Activated gamma-delta T cell treated with anti-CD3 and anti-CD28 coated beads, Interleukin-2, amount 50 U/mL, for 16 hours (primary cell): ENCODE measurements at places on chromosomes 6 and 20.

DNA sequence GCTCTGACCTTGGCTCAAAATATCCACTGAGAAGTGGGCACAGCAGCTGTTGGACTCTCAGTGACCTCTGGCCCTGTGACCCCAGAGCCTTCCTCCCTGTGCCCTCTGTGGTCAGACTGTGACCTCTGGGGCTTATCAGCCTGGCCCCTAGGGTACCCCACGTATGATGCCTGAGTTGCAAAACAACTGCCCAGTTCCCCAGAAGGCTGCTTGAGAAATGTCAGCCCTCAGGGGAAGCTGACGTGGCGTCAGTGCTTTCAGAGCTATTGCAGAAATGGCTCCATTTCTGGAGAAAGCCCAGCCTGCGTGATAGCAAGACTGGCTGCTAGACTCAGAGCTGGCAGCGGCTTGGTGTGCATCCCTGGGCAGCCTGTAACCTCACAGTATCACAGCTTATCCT, 31.5 kb upstream of the TGM2 start:
- no peak for DNase-seq

DNA sequence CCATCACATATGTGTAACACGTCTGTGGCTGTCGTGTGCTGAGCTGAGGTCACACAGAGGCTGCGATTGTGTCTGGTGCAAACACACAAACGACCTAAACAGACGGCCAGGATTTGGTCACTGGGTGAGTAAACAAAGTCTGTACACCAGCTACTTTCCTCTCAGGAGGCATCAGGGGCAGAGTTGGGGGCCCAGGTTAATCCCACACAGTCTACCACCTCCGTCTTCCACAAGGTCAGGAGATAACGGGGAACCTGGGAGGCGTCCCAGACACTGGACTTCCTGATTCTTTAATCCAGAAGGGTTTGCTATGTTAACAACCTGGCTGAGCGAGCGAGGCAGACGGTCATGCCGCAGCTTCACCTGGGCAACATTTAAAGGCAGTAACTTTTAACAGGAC, 1.5 kb downstream of the DACT2 start:
- DNase-seq: no peak

DNA sequence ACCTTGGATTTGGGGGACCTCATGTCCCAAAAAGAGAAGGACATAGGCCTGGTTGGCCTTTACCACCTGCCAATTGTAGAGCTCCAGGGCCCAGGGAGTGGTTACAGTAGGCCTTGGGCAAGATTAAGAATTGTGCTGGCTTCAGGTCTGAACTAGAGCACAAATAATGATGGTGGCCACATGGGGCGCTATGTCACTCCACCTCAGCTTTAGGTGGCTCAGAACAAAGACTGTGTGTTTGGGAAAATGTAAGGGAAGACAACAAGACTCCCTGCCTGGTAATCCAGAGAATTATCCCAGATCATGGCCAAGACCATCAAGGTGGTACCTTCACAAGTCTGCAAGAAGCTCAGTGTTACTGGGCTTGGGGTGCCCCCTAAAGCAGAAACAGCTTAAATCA, 224.9 kb upstream of the OPRM1 start:
- DNase-seq: no peak

DNA sequence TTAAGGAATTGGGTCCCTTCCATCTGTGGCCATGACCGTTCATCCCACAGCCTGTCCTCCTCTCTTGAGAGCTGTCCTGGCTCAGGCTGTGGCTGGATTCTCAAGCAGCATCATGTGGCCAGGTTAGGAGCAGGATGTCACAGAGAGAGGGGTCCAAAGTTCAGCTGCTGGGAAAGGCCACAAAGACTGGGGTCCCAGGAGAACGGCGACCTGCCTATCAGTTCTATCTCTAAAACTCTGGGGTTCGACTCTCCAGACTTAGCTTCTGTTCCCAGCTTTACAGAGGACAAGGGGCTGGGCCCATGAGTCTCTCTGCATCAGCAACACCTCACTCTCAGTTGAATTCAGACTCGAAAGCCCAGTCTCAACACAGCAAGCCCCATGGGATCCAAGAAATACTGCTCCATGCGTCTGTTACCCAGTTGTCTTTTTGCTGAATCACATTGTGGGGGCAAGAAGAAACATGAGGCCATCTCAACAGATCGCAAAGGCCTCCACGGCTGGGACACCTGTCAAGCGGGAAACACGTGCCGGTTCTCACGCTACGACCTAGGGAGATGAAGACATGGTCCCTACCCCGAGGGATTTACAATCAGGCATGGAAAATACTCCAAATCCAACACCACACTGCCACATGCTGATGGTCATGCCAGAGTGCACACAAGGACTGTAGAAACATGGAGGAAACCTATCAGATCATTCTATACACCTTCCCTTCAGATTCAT, 95.4 kb downstream of the SLC22A23 start:
- DNase-seq: no peak

- DNase-seq: no peak
These were observed 57.8 kb upstream of the TPD52L1 start for GRCh38 chr6:125095580-125096301.

DNA sequence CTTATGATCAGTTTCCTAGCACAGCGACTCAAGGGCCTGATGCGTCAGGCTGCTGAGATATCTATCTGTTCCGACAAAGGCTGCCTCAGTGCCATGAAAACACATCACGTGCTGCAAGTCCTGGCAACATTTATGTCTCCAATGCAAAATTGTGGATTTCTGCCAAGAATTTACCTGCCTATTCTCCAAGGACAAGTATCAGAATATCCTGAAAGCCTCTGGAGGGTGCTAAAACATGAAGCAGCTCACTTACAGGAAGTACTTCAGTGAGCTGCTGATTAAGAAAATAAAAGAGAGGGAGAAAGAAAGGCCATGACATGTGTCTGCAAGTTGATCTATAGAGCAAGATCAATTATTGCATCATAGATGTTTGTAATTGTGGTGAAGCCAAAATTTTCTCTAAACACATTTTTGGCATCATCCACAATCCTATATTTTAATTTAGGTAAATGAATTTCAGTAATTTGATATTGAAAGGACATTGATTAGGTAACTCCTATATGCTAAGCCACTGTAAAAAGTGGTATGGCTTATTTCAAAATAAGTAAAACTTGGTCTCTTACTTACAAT, 25.8 kb upstream of the TPBG start:
- DNase-seq: no peak

- DNase-seq: no peak
These were observed 2.1 kb downstream of the PANK2 start for GRCh38 chr20:3890999-3891929.

- DNase-seq: no peak
These were observed 116.6 kb downstream of the RNF144B start for GRCh38 chr6:18503593-18504231.

DNA sequence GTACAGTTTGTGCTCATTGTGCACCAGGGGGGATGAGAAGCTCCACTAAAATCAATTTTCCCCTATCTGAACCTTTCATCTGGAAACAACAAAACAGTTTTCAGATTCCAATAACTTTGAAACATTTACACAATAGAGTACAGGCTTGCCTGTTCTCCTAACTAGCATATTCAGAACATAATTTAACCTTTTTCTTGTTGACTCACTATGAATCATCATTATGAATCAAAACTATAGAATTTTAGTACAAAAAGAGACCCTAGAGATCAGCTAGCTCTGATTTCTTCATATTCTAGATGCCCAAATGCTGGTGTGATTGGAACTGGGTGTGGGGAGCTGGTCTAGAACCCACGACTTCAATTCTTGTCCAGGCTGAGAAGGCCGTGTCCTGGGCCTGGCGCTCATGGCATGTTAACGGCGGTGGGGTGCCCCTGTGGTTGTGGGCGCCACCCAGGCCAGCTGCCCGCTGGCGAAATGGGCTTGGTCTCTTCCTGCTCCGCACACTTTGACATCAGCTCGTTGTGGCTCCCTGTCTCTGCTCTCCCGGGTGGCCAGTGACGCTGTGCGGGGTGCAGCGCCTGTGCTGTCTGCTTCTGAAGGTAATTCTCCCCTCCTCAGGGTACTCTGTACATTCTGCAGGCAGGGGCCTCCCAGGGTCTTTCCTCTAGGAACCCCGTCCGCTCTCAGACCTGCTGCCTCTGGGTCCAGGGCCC, 29.9 kb upstream of the AGPAT4 start:
- no peak for DNase-seq

- no peak for DNase-seq
These were observed 33.1 kb downstream of the FGD2 start for GRCh38 chr6:37038292-37039198.

GRCh38 chr6:20691185-20691584, 156.9 kb downstream of the CDKAL1 start:
- no peak for DNase-seq
